Hepatocyte (in vitro differentiated cells): ENCODE measurements at places on chromosomes 5 and 9. TPM values are rescaled to one million over a fixed set of nuclear protein-coding genes. Genes with fewer than 3 reads are reported as not detected.
A peak's percentile ranks its signal among the peaks of the same experiment; 100 is the strongest.

GRCh38 chr5:15585128-15585527 is 85.1 kb downstream of the FBXL7 start:
- DNase-seq = no peak

- no peak for DNase-seq
These were observed 6.7 kb upstream of the OR1N2 start for GRCh38 chr9:122546196-122546595.

DNA sequence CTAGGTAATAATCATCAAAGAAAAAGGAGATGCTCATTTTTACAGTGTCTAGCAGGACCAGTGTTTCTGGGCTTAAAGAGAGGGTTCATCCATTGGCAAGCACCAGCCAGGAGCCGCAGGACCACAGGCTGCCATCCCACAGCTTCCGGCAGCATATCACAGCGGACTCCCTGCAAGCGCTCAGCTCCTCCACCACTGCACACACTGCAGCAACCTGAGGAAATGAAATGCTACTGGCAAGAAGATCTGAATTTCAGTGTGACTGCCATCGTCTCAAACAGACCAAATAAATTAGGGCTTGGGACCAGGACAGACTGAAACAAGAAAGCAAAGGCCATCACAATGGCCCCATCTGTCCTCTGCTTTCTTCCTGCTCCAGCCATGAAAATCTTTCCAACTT is 114.2 kb downstream of the TTC39B start:
- DNase-seq = no peak

DNA sequence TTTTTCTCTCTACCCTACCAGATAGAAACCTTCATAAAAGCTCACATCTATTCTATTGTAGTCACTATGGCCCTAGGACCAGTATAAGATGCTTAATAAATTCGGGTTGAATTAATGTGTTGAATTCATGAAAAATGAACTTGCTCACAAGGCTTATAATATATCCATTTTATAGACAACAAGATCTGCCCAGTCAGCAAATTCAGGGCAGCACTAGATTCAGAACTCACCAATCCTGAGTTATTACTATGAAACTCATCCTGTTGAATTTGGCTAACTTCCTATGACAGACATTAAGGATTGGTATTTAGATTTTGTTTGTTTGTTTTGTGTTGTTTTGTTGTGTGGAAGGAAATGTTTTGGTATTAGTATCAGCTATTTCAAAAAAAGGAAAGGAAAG is 143.6 kb upstream of the CCNG1 start:
- no peak for DNase-seq

- DNase-seq = no peak
These were observed 2.4 kb downstream of the FAM200C start for GRCh38 chr5:160397492-160397891.

- no peak for DNase-seq
These were observed 71.4 kb upstream of the ATP10B start for GRCh38 chr5:160923411-160923810.

GRCh38 chr5:42944989-42945388 is 95.1 kb downstream of the ANXA2R start:
- DNase-seq = peak; percentile 54

DNA sequence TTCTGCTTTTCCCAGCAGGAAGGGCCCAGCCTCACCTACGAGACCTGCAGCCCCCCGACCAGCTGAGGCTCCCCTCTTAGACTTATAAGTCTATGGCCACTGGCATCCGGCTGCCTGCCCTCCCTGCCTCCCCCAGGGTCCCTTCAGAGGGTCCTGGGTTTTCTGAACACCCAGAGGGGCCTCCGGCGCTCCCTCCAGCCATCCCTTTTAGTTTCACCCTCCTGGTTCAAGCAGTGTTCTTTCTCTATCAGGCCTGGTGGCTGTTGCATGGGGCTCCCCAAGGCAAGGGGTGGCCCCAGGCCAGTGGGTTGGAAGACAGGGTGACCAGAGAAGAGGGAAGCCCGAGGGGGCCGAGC is 21.8 kb downstream of the GOLGA2 start:
- DNase-seq = no peak

DNA sequence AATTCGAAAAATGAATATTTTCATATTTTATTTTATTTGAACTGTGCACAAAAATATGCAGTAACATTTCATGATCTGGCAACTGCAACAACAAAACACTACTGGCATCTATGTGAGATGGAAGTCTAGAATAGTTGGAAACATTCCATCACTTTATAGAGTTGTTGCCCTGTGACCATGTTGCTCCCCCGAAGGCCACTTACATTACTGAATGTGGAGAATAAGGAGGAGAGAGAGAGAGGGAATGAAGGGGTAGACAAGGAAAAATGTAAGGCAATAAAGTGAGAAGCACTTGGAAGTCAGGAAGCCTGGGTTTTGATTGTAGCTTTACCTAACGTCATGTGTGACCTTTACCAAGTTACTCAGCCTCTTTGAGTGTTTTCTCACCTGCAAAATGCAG is 437.2 kb upstream of the EDIL3 start:
- DNase-seq = no peak

DNA sequence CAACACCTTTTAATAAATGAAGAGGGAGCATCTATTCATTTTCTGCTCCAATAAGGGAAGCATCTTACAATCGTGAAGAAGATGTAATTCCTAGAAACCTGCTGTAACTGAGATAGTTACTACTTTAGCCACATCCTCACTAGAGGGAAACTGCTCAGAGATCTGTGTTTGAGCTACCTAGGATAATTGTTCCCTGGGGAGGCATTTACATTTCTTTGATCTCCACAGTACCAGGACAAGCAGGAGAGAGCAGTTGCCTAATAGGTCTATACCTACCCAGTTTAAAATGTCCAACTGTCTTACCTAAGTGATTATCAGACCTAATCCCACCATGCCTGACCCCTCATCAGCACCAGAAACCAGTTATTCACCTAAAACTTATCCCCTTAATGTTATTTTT is 196.9 kb downstream of the TUSC1 start:
- no peak for DNase-seq

DNA sequence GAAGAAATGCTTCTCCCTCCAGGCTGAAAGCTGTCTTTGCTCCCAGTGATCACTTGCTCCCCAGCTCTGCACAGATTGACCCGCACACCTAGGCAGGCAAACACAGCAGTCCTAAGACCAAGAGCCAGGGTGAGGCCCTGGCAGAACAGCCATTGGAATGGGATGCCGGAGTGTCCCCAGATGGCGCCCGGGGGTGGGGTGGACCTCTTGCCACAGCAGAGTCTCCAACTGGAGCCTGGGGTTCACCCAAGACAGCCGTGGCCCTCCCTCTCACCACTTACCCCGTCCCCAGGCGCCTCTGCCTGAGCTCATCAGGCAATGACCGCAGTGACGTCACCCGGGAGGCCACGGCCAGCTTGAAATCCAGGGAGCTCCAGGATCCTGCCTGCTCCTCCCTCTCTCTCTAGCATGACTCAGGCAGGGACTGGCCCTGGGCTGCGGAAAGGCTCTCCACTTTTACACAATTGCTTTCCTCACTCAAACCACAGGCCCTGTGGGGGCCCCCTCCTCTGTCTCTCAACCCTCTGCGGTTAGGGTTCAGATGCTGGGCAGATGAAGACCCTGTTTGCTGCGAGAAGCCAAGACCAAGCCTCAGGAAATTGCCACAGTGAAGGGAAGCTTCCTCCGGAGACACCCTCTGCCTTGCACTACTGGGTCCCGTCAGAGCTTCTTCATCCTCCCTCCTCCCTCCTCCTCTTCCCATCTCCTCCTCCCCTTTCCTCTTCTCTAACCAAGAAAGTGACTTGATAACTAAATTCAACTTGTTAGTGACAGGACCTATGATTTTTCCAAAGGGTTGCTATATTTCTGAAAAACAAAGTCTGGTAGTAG is 24.3 kb upstream of the PTGES start:
- peak; percentile 93 for DNase-seq

DNA sequence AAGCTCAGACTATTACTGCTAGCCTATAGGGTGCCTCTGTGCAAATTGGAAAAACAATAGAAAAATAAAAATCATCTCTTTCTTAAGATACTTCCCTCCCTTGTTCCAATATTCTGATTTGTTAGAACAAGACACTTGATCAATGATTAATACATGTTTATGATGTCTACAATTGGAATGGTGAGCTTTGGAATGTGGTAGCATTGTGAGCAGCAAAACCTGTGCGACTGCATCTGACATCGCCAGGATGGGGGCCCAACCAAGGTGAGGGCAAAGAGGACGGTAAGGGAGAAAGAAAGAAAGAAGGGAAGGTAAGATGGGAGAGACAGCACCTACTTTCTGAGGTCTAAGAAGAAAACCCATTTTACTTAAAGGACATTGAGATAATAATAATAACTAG is 183.0 kb upstream of the TRIM32 start:
- peak; percentile 24 for DNase-seq

Gene KCNV2
- 0.13 TPM in 1 of 2 replicates, not detected in the other for polyA plus RNA-seq

Gene CXXC5
- 98.7 and 106 TPM in 2 replicates for polyA plus RNA-seq
